NCI-H187 treated with DMSO at 0.1 percent for 48 hours (cell line): ENCODE measurements at places on chromosomes 4 and X.

GRCh38 chrX:123728016-123728415, 4.8 kb downstream of the THOC2 start:
- DNase-seq, result no peak

DNA sequence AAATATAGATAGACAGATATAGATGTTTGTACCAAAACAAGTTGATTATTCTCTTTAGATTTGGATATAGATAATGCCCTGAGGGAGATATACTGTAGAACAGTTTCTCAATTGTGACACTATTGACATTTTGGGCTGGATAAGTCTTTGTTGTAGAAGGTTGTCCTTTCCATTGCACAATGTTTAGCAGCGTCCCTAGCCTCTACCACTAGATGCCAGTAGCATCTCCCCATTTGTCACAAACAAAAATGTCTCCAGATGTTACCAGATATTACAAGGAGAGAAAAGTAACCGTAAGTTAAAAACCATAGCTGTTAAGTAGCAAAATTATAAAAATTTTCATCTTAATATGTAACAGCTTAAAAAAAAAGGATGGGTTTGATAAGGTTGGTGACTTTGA, 2595.3 kb downstream of the ARAP2 start:
- DNase-seq, result no peak

DNA sequence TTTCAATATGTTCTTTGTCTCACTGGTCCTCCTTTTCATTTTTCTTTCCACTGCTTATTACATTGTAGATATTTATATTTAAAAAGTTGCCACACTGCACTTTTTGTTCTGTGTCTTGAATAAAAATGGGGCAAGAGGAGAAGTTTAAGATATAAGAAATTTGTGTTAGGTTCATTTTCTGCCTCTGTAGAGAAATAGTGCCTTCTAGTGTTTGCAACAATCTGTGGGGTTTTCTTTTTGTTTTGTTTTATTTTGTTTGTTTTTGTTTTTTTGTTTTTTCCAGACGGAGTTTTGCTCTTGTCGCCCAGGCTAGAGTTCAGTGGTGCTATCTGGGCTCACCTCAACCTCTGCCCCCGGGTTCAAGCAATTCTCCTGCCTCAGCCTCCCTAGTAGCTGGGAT, 20.1 kb upstream of the SMIM14 start:
- DNase-seq, result no peak

GRCh38 chr4:5892323-5893003, 423 bp downstream of the CRMP1 start:
- DNase-seq, result no peak

DNA sequence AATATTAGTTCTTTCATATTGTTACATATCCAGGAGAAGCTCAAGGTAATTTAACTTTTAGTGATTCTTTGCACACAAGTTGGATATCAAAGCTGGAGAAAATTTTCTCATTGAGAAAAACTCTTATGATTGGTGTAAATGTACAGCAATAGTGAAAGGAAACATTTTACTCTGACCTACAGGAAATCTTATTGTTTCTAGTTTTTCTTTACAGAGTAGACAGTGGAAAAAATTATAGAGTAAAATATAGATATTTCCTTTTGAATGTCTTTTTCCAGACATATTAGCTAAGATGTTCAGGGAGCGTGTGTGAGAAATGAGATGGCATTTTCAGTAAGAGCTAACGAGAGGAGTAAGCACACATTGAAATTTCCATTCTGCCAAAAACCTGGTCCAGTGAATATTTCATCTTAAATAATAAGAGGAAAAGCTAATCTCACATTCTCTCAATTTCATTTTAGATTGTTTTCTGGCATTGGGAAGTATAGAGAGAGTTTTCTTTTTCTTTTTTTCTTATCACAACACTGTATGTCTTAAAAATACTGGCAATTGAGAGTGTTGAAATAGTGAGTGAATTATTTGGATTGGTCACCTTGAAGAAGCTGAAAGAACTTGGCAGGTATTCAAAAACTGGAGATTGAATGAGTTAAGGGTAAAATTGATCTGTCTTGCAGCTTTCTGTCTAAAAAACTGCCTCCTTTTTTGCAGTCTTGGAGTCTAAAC, 15.6 kb upstream of the ATP8A1 start:
- DNase-seq, result no peak

GRCh38 chr4:152972821-152973628, 36.9 kb downstream of the FHDC1 start:
- DNase-seq, result no peak

GRCh38 chr4:1325681-1326635, 21.1 kb upstream of the UVSSA start:
- DNase-seq, result no peak

DNA sequence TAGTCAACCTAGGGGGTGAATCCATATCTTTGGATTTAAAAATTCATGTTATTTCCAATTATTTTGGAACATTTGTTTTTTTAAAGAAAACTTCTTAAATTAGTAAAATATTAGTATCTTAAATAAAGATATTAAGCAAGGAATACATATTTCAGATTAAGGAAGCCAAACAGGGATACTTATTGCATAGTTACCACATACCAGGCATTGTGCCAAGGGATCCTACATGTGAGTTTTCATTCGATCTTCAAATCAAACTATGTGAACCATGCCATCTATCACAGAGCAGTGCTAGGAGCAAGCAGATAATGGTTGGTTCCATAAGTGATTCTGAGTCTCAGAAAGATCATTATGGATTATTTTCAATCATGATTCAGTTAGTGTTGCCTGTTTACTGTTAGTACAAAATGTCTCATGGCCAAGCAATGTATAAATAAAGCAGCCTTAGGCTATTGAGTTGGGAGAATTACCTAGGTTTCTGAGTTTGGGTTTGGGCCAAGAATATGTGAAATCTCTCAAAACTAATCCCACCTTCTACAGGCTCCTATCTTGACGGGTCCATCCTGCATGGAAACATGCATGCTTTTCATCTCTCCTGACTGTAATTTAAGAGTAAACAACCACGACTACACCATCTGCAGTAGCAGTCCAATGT, 176.7 kb downstream of the NPFFR2 start:
- no peak for DNase-seq

DNA sequence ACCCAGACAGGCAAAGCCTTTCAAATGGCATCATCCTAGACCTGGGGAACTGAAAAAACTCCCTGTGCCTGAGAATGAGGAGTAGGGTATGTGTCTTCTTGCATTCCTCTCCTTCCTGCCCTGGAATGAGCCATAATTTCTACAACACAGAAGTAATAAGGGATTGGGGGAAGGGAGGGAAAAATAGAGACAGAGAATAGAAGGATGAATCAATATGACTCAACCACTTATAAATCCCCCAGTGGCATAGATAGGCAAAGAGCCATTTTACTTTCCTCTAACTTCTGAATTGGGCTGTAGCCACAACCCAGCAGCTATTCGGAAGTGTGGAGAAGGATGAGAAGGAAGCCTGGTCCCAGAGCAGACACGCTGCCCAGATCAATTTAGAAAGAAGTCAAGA, 99.9 kb downstream of the NHS start:
- no peak for DNase-seq

DNA sequence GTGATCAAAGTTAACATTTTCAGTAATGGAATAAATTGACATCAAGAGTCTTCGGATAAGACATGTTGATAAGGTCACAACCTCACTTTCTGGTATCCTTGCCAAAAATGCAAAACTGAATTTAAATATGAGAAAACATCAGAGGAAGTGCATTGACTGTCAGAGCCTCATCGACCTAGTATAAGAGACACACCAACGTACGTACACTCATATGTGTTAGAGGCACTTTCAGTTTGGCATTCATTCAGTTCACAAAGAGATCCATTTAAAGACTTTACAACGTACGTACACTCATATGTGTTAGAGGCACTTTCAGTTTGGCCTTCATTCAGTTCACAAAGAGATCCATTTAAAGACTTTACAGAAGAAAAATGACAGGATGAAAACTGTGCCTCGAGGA, 280.3 kb downstream of the INPP4B start:
- DNase-seq, result no peak

- DNase-seq, result no peak
Observed at GRCh38 chrX:41921492-41922430, 1.6 kb downstream of the CASK start.

DNA sequence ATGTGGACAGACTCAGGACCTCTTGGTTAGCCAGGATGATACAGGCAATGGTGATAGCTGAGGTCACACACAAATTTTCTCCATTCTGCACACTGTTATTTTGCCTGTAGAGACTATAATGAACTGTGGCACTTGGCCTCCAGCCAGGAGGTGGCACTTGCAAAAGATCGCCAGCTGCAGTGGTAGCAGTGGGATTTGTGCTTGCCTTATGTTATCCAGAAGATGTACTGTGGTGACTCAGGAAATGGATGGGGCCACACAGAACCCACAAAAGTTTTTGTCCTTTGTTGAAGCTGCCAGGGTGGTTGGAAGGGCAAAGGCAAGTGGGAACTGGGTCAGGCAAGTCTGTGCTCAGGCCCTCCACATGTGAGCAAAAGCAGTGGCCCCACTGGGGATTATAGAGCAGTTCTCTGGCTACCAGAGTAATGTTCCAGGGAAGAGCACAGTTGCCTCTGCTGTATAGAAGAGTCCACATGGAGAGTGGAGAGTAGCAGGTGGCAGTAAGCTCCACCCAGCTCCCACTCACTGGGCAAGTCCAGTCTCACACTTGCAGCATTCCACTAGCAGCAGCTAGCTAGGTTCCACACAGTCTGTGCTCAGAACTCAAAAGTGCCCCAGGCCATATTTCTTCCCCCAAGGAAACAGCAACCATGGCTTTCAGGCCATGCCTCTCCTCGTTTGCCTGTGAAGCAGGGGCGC, 5.9 kb upstream of the C4orf17 start:
- no peak for DNase-seq

DNA sequence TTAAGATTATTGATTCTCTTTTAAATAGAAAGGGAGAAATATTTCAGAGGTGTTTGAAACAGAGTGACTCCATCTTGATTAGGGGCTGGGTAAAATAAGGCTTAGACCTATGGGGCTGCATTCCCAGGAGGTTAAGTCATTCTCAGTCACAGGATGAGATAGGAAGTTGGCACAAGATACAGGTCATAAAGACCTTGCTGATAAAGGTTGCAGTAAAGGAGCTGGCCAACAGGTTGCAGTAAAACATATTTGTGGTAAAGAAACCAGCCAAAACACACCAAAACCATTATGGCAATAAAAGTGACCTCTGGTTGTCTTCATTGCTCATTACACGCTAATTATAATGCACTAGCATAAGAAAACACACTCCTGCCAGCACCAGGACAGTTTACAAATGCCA, 165.0 kb downstream of the SPIN4 start:
- no peak for DNase-seq

DNA sequence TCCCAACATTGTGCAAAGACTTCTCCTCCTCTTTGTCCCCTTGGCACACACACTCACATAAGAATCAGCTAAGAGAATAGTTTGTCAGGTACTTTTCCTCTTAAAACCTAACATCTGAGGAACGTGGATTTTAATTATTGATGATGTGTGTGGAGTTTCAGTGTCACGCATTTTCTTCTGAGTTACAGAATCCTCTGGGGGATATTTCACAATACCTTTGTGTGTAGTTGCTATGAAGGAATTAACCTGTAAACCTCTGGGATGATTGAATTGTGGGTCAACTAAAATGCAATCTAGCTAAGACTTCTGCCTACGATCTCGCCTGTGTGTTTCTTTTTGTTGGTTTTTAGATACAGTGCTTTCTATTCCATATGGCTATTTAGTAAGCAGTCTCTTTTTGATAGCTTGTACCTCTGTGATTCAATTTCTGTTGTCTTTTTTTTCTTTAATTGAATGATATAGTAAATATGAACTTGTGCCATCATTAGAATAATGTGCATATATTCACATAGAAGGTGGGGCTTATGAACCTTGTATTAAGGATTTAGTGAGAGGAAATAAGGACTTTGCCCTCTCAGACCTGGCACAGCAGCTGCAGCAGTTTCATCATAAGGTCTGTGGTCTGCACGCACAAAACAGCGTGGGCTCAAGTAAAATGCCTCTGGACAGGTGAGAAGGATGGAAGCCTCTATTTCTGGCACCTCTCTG, 99.2 kb downstream of the TSPAN7 start:
- no peak for DNase-seq

- DNase-seq, result no peak
Observed at GRCh38 chrX:130848763-130849162, 54.2 kb downstream of the ENOX2 start.
